ENCODE measurements at places on chromosomes 11 and 22.
A peak's percentile ranks its signal among the peaks of the same experiment; 100 is the strongest.

- DNase-seq = peak; percentile 59
These were observed 39.2 kb upstream of the IGLL5 start for GRCh38 chr22:22848364-22848866.

DNA sequence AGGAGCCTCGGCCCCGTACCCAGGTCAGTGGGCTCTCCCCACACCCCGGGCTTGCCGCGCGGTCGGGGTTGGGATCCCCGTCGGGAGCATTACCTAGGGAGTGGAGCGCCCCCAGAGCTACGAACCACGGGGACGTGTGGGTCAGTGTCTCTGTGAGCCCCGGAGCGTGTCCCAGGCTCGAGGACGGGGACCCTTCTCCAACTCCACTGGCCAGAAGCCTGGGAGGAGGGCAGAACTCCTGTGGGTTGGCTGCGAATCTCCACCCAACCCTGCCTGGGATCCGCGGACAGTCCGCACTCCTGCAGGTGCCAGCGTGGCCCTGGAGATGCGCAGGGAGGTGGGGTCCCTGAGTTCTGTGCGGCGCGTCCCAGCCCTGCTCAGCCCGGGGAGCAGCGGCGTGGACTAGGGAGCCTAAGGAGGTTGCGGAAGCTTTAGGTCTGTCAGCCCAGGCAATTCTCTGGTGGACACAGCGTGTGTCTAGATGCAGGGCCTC lies 346 bp downstream of the PPFIBP2 start:
- peak; percentile 64 for DNase-seq

DNA sequence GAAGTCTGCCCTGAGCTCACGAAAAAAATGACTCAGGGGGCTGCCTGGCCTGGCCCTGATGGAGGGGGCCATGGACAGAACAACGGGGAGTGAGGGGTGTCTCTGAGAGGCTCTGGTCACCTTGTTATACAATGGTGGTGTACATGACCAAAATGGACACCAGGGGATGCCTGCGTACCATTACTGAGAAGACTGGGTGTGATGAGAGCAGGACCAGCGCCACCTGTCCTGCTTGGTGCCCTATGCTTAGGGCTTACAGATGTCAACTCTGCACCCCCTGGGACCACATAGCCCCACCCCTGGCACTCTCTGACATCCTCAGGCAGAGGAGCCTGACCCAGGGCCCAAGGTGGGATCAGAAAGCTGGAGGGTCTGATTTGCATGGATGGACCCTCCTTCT lies 104.8 kb downstream of the ZNF280B start:
- no peak for DNase-seq

DNA sequence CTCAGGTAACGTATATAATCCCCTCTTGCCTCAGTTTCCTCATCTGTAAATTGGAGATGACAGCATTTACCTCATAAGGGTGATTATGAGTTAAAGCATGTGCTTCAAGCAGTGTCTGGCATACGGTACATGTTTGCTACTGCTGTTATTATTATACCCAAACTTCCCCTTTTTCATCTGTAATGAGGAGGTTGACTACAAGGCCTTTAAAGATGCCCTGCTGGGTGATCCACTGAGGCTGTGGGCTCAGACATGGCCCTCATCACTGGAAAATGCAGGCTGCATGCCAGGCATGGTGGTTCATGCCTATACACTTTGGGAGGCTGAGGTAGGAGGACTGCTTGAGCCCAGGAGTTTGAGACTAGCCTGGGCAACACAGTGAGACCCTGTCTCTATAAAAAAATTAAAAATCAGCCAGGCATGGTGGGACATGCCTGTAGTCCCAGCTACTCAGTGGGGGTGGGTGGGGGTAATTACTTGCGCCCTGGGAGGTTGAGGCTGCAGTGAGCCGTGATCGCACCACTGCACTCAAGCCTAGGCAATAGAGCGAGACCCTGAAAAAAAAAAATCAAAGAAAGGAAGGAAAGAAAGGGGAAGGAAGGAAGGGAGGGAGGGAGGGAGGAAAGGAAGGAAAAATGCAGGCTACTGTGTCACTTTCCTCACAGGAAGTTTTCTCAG lies 4.3 kb downstream of the PIK3IP1 start:
- peak; percentile 40 for DNase-seq

GRCh38 chr11:26227883-26228502 lies 103.9 kb upstream of the ANO3 start:
- no peak for DNase-seq

DNA sequence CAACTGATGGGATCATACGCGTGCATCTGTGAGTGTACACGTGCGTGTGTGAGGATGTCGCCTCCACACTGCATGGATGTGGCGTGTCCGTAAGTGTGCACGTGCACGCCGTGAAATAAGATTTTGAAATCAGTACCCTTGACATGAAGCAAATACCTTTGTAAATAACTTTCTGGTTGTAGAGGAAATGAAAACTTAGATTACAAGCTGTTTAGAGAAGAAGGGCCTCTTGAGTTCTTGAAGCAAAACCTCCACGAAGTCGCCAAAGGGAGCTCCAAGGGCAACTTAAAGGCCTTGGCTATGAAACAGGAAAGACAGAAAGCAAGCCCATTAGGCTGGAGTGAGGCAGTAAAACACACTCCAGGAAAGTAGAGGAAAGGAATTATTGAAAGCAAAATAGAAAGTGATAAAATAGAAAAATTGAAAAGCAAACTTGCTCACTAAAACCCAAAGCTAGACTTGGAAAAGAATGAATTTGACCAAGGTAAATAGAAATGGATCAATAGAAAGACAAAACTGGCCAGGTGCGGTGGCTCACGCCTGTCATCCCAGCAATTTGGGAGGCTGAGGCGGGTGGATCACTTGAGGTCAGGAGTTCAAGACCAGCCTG lies 29.7 kb upstream of the TOLLIP start:
- no peak for DNase-seq

- peak; percentile 81 for DNase-seq
These were observed 3.2 kb upstream of the GAB2 start for GRCh38 chr11:78420796-78421209.

GRCh38 chr11:41789376-41789775 lies 329.9 kb upstream of the LRRC4C start:
- no peak for DNase-seq

GRCh38 chr22:22461111-22461510 lies 47.4 kb downstream of the ZNF280B start:
- DNase-seq = no peak

GRCh38 chr11:11029027-11029426 lies 171.2 kb upstream of the ZBED5 start:
- DNase-seq = no peak

DNA sequence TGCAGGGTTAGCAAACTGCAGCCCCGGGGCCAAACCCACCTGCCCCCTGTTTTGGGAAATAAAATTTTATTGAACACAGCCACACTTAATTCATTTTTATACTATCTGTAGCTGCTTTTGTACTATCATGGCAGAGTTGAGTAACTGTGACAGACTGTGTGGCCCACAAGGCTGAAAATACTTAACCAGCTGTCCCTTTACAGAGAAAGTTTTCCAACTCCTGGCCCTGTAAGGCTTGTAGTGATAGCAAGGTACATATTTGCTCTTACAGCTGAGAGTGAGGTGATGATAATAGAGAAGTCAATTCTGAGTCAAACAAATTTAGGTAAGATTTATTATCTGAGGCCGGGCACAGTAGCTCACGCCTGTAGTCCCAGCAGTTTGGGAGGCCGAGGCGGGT lies 87.4 kb upstream of the SLC6A5 start:
- DNase-seq = no peak

DNA sequence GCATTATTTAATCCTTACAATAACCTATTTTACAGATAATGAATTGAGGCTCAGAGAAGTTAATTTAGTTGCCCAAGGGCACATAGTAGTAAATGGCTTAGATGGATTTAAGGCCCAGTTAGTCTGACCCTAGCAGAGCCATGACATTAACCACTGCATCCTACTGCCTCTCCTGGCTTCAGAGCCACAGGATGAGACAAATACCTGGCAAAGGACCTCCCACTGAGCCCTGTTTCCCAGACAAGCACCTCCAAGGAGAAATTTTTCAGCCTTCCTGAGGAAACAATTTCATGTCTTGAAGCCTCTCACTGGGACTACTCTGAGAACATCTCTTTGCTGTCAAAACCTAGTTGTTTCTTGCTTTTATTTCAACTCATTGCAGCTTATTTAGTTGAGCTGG lies 28.4 kb downstream of the IZUMO1R start:
- DNase-seq = no peak

DNA sequence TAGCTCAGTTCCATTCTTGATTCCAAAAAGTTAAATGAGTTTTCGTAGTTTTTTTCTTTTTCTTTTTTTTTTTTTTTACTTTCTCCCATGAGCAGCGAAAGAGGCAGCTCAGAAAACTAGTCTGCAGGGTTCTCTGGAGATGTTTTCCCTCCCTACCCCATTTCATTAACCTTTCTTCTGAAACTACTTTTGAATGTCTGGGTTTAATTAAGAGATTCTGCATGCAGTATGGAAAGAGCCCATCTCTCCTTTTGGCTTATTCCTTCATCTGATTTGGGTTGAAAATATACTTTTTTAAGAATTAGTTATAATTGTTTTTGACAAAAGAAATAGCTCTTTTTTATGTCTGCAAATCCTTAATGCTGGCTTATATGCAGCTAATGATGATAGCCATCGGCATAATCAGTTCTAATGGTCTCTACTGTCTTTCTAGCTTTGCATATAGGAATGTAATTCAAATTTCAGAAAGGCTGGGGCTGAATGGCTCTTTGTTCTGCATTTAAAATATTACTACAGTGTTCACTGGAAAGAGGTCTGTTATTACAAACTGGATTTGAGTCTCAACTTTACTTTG lies 265.3 kb downstream of the FAT3 start:
- DNase-seq = no peak

GRCh38 chr11:31375879-31376278 lies 6.2 kb downstream of the DNAJC24 start:
- no peak for DNase-seq

- peak; percentile 74 for DNase-seq
These were observed 14.1 kb upstream of the MDK start for GRCh38 chr11:46367244-46367915.

DNA sequence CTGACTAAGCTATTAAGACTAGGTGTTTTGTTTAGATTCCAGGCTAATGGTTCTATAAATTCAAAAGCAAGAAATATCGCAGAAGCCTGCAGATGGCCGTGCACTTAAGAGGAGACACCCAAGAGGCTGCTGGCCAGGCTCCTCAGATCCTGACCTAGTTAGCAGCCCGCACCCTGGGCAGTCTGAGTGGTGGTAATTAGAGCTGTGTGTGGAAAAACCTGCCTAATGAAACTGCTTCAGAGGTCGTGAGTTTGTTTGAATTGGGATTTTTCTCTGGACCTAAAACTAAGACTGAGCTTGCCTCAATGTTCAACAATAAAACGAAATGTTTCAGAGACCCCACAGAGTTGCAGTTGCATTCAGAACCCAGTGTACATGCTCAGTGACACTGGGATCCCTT lies 627.7 kb downstream of the OPCML start:
- DNase-seq = no peak

DNA sequence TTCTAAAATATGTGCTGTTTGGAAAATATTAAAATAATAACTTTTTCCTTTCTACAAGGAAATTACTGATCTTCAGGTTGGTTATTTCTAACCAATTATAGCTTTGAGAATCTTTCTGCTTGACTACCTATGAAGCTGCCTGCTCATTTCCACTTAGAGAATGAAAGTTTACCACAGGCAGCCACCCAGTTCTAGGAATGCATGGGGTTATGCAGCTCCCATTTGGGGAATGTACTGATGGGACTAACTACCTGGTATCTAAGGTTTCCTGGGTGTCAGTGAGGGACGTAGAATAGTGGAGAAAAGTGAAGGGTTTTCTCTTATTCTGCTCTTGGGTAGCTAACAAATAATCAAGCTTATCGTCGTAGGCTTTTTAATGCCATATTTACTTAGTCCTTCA lies 73.4 kb downstream of the DEUP1 start:
- no peak for DNase-seq

DNA sequence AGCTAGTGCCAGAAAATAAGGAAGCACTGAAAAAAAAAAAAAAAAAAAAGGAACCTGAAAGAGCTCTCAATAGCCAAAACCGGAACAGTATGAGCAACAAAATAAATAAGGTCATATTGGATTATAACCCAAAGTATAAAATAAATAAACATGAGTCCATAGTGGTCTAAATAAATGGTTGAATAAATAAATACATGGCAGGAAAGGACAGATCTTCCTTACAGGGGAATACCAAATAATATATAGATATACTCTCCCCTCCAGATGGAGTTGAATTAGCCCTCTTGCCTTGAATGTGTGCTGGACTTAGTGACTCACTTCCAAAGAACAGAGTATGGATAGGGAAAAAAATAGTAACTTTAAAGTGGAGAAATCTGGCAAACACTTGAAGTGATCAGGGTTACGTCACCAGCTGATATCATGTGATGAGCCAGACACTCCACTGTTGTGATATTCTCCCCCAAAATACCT lies 14.3 kb upstream of the ARRB1 start:
- no peak for DNase-seq

DNA sequence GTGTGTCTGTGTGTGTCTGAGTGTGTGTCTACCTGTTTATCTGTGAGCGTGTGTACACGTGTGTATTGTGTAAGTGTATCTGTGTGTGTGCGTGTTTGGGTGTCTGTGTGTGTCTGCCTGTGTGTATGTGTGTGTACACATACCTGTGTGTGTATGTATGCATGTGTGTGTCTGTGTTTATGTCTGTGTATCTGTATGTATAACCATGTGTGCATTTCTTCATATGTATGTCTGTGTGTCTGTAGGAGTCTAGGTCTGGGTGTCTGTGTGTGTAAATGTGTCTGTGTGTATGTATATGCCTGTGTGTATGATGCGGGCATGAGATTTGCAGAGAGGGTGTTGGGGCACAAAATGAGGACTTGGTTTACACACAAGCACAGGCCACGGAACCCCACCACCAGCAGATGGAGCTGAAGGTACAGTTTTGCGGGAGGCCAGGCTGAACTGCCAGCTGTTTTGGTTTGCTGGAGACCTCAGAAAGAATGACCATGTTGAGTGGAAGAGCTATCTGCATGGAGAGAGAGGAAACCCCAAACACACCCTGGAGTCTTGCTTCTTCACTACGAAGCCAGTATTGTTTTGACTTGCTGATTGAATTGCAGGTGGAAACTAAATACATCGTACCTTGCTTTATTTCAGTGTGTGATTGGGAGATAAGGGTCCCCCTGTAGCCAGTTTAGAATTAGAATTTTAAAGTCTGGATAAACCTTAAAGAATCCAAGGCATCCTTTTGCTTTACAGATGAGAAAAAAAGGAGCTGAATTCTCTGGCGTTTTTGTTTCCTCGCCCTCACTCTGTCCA lies 497.2 kb downstream of the NTM start:
- peak; percentile 52 for DNase-seq

Measured in NB4 (cell line).